Posterior vena cava (tissue), 2 donors: ENCODE measurements at places on chromosomes 2 and 18.

DNA sequence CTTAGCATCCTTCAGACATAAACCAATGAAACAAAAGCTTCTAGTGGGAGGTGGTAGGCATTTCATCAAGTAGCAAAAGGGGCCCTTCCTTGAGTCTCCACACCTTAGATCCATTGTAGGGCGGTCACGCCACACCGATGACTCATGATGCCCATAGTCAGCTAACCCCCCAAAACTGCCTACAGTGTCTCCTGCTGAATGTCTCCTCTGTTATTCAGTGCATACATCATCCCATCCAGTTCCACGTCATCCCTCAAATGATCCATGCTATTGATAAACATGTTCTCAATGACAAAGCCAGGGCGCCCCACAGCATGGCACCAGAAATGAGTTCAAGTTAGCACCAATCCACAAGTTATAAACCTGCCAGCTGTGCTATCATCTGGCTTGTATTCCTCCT is 57.4 kb upstream of the ACKR3 start:
- DNase-seq = no peak

DNA sequence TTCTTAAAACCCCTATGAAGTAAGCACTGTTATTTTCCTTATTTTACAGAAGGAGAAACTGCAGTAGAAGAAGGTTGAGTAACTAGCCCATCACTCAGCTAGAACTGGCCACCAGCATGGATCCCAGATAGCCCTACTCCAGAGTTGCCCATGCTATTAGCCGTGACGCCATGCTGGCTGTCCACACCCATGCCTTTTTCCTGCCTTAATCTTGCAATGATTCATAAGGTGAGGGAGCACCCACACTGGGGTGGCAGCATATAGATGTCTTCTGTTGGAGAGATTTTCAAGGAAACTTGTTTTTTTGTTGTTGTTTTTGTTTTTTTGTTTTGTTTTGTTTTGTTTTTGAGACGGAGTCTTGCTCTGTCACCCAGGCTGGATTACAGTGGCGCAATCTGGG is 204.1 kb upstream of the HAAO start:
- no peak for DNase-seq

DNA sequence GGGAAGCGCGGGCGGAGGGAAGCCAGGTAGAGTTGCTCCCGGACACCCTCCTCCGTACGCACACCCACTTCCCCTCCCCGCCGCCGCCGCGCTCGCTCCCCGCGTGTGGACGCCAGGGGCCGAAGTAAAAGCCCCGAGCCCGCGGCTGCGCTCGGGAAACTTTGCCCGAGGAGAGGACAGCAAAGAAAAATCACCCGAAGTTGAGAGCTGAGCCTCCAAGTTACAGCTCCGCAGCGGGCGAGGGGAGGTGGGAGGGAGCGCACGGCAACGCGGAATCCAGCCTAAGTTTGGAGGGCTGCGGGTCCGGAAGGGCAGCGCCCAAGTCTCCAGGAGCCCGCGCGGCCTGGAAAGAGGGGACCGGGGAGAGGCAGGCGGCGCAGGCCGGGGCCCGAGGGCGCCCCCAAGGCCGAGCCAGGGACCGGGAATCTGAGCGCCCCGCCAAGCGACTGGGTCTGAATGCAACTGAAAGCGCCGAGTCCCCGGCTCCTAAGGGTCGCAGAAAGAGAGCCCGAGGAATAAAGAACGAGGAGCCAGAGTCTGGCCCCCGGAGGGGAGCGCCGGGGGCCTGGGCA is 706 bp upstream of the BCL11A start:
- peak; percentile 85 for DNase-seq

- DNase-seq = no peak
Measured at GRCh38 chr2:117980783-117981676, 32.8 kb downstream of the CCDC93 start.

DNA sequence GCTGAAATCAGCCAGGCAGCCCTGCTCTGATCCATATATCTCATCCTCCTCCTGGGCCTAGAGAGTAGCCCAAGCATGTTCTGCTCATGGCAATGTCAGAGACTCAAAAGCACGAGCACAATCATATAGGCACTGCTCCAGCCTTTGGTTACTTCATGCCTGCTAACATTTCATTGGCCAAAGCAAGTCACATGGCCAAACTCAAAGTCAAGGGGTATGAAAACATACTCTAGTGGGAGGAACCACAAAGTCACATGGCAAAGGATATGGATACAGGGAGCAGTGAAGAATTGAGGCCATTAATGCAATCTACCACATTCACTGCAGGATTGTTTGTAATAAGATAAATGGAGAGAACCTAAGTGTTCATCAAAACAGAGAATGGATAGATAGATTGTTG is 87.8 kb upstream of the SPATS2L start:
- DNase-seq = no peak

DNA sequence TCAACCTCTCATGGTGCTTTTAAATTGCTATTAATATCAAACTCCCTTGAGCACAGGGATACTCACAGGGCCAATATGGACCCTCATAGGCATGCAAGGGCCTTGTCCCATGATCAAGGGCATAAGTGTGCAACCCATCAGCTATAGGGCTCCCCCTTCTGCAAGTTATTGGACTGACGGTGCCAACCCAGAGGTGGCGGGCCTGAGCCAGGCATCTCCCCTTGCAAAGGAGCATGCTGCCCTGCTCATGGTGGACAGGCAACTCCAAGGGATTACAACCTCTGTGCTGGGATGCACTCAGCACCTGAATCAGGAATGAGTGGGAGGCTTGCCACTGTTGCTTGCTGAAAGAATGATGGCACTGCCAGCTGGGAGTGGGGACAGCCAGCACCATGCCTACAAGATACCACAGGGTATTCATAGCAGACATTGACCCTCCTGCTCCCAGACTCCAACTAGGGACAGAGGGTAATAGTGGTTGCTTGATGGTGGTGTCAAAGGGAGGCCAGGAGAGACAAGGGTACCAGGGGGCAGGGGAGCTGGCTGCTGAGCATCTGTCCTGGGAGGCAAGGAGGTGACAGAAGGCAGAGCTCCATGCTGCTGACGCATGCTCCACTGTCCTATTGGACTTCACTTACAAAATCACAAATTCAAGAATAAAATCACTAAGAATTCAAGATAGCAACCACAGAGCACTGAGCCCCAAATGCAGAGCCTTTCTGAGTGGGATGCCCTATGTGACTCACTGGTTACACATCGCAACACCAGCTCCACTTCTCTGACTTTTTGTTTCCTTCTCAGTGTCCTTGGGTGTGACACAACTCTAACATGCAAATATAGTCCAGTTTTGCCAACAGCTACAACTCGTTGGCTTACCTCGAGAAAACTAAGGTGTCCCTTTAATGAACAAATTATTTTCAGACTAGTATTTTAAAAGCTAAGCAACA is 157.1 kb upstream of the CCDC150 start:
- DNase-seq = no peak

DNA sequence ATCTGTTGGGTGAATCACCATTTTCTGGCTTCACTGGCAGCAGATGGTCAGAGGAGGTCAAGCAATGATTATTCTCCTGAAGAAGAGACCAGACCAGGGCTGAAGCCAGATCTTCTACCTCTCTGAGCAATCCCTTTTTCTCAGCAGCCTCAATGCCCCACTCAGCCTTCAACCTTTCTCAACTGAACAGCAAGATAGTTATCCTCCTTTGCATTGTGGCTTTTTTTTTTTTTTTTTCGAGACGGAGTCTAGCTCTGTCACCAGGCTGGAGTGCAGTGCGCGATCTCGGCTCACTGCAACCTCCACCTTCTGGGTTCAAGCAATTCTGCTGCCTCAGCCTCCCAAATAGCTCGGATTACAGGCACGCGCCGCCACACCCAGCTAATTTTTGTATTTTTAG is 50.5 kb downstream of the ZFP36L2 start:
- DNase-seq = no peak

DNA sequence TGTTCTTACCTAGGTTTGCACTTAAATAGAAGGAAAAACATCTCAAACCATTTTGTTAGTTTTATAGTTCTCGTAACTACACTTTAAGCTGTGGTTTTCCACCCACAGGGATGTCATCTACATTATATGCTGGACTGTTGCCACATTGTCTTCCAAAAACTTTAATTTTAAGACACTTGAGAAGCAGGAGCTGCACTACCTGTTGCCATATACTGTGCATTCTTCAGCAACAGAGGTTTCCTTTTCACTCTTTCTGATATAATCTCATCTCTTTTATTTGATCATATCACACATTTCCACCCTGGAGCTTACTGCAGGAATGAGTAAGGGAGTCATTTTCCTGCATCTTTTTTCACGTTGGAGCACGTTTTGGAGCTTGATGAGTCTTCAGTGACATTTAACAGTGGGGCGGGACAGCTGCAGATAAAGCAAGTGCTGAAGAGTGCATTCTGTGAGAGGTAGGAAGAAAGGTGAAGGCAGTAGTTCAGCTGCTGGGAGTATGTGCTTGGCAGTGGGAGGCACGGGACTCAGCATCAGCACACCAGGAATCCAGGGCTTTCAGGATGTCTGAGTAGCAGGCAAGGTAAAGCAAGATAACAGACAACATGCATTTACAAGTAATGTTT is 3.8 kb downstream of the LIMS1 start:
- DNase-seq = no peak

GRCh38 chr18:12882453-12883371 is 1.3 kb downstream of the PTPN2 start:
- DNase-seq = no peak

- no peak for DNase-seq
Measured at GRCh38 chr2:60445684-60446179, 107.7 kb downstream of the BCL11A start.

DNA sequence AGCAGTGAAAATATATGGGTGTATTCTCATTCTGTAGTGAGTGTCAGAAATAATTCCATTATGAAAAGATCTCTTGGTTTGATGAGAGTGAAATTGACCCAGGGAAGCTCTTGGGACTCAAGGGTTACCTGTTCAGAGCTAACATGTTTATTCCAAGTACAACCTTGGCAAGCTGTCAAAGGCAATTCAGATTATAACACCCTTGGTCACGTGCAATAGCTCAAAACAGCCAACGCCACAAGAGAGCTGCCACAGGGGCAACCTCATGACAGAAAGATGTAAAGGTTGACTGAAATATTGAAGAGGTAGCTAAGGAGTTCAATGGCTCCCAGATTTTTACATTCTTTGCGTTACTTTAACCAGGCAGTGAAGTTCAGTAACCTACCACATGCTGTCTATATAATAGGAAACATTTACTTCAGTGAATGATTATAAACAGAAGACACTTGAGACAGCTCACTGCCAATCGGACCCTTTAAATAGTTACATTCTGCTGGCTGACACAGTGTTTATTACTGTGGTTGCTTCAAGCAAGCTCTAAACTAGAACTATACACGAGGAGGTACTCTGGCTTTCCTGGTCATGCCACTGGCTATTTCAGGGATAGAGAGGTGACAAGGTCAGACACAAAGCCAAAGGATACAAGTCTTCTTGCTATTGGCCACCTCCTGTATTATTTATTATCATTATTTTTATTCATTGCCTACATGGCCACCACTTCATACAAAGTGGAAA is 187.3 kb downstream of the PID1 start:
- no peak for DNase-seq

DNA sequence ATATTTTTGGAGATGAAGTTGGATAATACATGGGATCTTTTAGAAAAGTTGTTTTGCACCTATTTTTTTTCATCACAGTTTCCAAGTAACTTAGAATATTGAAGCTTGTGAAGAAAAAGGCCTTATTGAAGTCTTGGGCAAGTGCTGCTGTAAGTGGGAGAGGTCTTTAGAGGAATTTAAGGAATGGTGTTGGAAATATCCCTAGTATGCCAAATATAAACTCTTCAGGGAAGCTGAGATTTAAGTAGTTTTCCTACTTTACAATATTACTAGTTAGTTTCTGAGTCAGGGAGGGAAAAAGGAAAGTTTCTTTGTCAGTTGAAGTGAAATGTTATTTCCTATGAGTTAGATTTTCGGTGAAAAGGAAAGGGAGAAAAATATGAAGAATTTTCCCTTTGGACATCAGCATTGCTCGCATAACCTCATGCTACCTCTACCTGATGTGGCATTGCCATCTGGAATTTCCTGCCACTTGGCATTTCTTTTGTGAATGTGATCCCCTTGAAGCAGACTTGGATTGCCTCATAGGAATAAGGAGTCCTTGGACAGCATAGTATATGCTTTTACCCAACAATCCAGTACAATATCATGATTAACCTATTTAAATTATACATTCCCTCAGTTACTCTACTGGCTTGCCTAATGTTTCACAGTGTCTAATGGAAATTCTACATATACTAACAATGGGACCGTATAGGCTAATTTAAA is 12.1 kb downstream of the PLEKHH2 start:
- no peak for DNase-seq

GRCh38 chr2:14903709-14904374 is 271.3 kb downstream of the LRATD1 start:
- no peak for DNase-seq

- DNase-seq = no peak
Measured at GRCh38 chr2:98801286-98801685, 70.4 kb upstream of the MGAT4A start.

DNA sequence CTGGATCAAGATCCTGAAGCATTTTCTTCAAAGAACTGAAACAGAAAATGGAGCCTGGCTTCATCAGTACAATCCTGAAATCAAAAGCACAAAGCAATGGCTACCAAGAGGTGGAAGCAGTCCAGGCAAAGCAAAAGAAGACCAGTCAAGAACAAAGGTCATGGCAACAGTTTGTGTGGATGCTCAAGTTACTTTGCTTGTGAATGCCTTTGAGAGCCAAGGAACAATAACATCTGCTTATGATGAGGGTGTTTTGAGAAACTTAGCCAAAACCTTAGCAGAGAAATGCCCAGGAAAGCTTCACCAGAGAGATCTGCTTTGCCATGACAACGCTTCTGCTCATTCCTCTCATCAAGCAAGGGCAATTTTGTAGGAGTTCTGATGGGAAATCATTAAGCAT is 723.1 kb downstream of the TMEM182 start:
- DNase-seq = no peak

DNA sequence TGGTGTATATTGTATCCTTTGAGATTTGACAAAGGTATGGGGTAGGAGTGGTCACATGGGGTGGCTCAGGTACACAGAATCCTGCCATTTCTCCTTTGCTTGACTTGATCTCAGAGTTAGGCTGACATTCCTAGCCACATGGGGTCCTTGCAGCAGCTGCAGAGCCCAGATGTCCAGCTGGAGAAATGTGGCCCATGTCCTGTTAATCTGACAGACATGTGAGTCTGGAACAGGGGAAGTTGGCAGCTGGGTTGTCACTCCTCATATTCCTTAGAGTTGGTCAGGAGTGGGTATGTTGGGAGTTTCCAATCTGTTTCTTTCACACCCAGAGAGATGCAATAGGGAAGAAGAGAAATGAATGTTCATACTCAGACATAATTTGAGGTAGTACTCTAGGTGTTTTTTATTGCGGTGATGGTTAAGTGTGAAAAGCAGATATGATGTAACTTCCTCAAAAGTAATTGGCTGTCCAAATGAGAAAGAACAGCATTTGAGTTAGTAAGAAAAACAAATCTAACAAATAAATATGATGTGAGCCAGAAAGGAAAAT is 402.6 kb upstream of the MEIS1 start:
- no peak for DNase-seq

DNA sequence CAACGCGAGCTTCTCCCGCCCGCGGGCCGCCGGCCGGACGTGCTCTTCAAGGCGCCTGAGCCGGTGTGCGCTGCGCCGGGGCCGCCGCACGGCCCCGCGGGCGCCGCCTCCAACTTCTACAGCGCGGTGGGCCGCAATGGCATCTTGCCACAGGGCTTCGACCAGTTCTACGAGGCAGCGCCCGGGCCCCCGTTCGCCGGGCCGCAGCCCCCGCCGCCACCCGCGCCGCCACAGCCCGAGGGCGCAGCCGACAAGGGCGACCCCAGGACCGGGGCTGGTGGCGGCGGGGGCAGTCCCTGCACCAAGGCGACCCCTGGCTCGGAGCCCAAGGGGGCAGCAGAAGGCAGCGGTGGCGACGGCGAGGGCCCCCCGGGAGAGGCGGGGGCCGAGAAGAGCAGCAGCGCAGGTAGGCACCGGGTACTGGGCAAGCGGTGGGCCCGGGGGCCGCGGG is 676 bp downstream of the HOXD11 start:
- DNase-seq = peak; percentile 76
